ENCODE measurements at places on chromosomes 2 and 18. TPM values are rescaled to one million over a fixed set of nuclear protein-coding genes. Genes with fewer than 3 reads are reported as not detected.

SH3RF3 gene
- total RNA-seq = 1.4 TPM

HOXD4 gene
- not detected for total RNA-seq

MC5R gene
- 0.54 TPM for total RNA-seq

SERPINB5 gene
- 0.57 TPM for total RNA-seq

- no peak for DNase-seq
Measured at GRCh38 chr2:216743781-216744180, 48.4 kb upstream of the IGFBP5 start.

GRCh38 chr2:196160101-196160500 lies 11.3 kb downstream of the STK17B start:
- no peak for DNase-seq

GRCh38 chr2:37753758-37754157 lies 82.3 kb upstream of the CDC42EP3 start:
- no peak for DNase-seq

- no peak for DNase-seq
Measured at GRCh38 chr2:108586631-108587030, 52.4 kb downstream of the LIMS1 start.

- DNase-seq = no peak
Measured at GRCh38 chr2:85355521-85355920, 952 bp downstream of the ELMOD3 start.

DNA sequence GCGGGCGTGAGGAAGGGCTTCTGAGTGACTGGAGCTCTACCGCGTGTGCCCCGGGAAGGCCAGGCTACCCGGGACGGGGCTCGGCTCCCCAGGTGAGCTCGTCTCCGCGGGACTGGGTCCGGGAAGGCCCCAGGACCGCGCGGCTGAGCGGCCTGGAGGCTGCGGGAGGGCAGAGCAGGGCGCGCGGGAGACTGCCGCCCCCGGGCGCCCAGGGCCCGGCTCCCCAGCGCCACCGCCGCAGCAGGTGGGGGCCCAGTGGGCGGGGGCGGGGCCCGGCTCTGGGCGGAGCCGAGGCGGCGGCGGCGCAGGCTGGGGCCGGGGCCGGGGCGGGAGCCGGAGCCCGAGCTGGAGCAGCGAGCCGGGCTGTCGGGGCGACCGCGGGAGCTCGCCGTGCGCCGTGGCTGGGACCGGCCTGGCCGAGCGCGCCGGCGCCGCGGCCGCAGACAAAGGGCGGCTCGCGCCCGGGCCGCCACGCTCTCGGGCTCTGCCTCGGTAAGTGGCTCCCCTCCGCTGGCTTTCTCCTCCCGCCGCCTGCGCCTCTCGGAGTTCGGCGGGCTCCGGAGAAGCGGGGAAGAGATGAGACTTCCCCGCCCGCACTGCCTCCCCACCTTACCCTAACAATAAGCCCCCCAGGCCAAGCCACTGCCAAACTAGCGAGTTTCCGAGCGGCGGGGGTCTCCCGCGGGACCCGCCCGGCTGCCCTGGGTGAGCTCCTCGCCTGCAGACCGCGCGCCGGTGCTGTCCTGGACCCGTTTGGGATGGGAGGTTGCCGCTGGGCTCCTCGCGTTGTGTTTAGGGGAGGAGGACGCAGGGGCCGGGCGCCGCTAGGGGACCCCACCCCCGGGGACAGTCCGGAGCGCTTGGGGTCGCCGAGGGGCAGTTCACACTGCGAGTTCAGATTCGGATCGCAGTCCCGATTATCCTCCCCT lies at the start of gene MAPK4:
TSS of gene MAPK4 (plus strand) at position 336 of the 929 bp plus-strand sequence. CDS start 103,872 bp downstream, outside the sequence.
- peak; percentile 85 for DNase-seq

DNA sequence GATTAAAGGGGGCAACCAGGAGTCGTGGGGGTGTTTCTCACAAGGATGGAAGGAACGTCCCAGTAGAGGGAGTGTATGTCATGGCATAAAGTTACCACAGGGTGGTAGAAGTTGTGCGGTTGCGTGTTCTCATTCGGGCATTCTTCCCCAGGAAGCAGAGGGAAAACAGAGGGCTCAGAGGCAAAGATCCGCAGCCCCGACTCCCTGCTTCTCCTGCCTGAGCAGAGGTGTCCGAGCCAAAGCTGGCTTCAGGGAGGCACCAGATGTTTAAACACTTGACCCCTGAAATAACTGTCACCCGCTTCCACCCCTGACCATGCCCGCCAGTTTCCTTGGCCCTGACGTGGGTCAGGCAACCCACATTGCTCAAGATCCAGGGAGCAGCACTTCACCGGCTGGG lies 83.7 kb downstream of the EN1 start:
- peak; percentile 82 for DNase-seq

DNA sequence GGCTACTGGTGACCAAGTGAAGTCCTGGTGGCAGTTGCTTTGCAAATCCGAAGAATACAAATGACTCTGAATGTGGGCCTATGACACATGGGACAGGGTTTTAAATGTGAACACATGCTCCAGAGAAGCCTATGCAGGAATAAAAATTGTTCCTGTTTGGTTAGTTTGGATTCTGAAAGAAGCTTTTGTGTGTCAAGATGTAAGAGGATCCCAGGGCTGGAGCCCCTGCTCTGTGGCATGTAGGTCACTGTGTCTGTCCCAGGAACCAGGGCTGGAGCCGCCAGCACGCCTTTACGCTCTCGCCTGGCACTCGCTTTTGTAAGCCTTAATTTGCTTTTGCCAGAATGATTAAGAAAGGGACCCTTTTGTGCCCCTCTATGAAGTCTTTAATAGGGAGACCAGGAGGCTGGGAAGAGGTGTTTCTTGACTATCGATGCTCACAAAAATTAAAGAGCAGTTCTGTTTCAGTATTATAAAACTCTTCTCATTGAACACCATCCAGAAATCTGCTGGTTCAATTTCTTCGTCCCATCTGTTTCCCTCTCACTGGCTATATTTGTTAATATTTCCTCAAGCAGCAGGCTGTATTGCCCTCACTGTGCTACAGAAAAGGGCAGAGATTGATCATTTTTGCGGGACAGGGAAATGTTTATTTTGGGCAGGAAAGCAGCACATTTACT lies 532.7 kb upstream of the POU3F3 start:
- no peak for DNase-seq

GRCh38 chr2:126665483-126665882 lies 9.5 kb downstream of the GYPC start:
- DNase-seq = no peak
